ENCODE measurements at places on chromosomes 6 and 20.
A peak's percentile ranks its signal among the peaks of the same experiment; 100 is the strongest.

DNA sequence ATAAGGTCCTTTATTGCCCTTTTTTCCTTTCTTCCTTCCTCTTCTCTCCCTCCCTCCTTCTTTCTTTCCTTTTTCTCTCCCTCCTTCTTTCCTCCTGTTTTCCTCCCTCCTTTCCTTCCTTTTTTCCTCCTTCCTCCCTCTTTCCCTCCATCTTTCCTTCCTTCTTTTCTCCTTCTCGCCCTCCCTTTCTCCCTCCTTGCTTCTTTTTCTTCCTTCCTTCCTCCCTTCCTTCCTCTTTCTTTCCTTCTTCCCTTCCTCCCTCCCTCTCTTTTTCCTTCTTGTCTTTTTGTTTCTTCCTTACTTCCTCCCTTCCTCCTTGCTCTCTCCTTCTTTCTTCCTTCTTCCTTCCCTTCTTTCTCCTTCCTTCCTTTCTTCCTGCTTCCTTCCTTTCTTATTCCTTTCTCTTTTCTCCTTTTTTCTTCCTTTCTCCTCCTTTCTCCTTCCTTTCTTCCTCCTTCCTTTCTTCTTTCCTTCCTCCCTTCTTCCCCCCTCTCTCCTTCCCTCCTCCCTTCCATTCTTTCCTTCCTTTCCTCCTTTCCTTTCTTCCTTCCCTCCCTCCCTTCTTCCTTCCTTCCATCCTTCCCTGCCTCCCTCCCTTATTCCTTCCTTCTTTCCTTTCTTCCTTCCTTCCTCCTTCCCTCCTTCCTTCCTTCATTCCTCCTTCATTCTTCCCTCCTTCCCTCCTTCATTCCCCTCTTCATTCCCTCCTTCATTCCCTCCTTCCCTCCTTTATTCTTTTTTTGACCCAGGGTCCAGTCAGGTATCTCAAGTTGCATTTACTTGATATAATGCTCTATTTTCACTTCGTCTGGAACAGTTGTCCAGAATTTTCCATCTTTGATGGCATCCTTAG lies 11.7 kb upstream of the PHIP start:
- DNase-seq, result no peak

- DNase-seq, result no peak
These were observed 3.6 kb downstream of the ADISSP start for GRCh38 chr20:3763671-3764601.

DNA sequence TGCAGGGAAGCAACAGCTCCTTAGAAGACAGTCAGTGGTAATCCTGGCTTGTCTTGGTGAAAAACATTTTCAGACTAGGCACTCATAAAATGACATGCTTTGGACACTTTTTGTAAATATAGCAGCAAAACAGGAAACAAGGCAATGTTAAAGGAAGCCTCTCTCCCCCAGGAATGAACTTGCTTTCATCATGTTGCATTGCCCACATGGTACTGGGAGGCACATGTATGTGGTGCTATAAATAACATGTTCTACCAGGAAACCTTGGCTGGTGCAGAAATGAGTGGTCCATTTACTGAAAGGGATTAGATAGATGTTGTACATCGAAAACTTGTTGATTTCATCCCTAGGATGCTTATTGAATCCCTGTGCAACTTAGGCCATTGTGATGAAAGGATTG lies 121.4 kb upstream of the RREB1 start:
- DNase-seq, result no peak

DNA sequence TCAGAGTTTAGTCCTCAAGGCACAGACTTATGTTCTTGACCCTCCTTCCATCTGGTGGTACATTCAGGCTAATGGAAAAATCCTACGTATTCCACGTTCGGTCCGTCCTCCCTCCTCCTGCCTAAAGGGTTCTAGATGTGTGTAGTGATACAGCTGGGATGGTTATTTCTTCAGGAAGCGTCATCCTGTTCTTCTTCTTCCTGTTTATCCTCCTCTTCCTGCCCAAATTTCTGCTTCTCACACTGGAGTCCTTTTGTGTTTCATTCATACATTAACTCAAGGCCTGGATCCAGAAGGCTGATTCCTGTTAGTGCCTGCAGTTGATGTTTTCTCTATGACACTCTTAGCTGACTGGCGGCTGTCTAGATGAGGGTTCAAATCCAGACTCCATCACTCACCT lies 16.8 kb upstream of the UNC93A start:
- DNase-seq, result no peak

DNA sequence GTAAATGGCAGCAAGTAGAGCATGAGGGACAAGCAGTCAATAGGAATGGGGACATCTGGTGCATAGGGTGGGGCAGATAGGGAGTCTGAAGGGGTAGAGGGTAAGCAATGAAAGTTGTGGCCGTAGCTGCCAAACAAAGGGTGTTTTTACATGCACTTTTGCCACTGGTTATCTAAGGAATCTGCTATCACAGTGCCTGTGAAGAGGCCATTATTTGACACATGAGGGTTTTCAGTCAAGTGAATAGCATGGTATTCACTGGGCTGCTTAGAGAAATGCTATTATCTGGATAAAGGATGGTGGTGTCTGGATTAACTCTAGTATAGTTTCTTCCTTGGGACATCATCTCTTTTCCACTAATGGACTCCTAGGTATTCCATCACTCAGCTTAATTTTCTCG lies 118.2 kb downstream of the CARMIL1 start:
- no peak for DNase-seq

- no peak for DNase-seq
These were observed 325.6 kb upstream of the RUNX2 start for GRCh38 chr6:45002390-45003105.

DNA sequence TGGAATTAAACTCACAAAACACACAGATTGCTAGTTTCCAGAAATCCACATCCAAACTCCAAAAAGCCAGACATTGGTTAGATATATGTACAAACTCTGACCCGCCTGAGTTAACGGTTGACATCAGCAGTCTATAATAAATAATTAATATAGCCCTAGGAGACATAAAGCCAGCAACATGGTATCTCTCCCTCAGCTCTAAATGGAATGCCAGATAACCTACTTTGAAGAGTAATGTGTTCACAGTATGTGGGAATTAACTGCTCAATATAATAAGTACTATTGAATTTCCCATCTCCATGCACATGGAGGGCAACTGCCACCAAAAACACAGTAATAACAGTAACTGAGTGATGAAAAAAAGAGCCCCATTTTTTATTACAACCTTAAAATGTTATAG lies 383.2 kb downstream of the CD83 start:
- no peak for DNase-seq

- DNase-seq, result no peak
These were observed 86.4 kb upstream of the RIPOR2 start for GRCh38 chr6:25022140-25022553.

- peak; percentile 57 for DNase-seq
These were observed 69.0 kb downstream of the MOCS1 start for GRCh38 chr6:39865011-39865888.

DNA sequence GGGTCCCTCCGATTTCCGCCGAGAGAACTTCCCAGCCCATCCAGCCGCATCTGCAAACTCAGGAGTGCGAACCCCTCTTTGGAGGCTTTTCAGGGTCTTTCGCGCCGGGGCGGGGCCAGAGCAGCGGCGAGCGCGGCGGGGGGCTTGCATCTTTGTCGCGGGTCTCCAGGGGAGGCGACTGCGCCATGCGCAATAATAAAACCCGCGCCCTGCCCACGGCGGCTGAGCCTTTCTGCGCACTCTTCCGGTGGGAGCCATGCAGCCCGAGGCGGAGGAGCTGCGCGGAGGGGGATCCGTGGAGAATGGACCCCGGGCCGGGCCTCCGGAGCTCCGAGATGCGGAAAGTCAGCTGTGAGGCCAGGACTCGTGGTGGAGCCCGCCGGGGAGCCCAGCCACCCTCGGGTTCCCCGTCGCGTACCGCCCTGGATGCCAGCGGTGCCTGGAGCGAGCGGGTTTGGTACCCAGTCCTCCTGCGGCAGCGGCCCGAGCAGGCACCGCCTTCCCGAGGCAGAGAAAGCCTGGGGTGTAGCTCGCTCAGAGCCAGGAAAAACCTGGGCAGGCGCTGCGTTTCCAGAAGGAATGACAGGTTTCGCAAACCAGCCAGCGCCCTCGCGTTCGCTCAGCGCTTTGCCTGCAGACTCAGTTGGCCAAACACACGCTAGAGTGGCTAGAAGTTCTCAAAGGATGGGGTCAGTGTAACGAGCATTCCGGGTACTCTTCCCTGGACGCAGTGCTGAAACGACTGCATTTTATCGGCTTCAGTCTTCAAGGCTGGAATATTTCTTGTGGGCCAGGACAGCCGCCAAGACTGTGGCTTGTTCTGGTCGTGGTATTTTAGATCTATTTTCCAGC lies 1.2 kb downstream of the AKAP12 start:
- DNase-seq, result no peak

DNA sequence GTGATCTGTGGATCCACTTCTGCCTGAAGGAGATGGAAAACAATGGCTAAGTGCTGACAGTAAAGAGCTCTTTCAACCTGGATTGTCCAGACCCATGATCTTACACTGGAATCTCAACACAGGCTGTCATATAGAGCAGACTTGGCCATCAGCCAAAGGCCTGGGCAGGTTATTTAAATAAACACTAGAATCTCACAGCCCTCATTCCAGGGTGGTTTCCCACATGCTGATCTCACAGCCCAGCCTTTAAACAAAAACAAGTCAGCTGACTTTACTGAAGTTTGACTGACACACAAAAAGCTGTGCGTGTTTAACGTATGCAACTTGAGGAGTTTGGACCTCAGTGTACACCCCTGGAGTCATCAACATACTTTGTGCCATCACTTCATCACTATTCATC lies 28.4 kb downstream of the SYNDIG1 start:
- DNase-seq, result peak; percentile 6

DNA sequence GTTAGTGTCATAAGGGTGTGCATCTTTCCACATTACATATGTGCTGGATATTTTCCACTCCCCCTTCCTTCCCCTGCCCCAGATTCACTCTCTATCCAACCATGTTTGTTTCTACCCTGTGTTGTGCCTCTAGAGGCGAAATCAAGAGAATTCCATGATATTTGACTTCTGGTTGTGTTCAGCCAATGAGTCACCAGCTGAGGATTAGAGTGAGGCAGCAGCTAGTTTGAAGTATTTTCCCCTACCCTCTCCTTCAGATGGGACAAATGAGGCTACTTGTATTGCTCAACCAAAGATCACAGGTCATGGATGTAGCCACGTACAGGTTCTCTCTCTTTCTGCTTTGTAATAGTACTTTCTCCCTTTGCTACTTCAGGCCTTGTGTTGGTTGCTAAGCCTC lies 24.5 kb upstream of the OR2J2 start:
- DNase-seq, result no peak

DNA sequence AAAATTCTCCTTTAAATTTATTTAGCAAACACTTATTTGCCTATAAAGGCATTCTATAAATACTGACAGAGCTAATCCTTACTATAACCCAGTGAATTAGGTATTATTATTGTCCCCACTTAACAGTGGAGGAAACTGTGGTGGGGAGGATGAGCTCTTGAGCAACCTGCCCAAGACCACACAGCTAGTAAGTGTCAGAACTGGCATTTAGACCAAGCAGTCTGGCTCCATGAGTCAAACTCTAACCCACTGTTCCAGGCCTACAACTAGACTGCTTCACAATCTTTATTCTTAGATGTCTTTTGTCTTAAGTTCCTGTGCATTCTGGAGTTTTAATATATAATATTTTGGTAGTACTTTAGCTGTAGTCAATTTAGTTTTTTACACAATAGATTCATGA lies 530.8 kb downstream of the BCKDHB start:
- no peak for DNase-seq

GRCh38 chr6:29909985-29910384 lies 32.3 kb upstream of the HLA-A start:
- DNase-seq, result no peak

DNA sequence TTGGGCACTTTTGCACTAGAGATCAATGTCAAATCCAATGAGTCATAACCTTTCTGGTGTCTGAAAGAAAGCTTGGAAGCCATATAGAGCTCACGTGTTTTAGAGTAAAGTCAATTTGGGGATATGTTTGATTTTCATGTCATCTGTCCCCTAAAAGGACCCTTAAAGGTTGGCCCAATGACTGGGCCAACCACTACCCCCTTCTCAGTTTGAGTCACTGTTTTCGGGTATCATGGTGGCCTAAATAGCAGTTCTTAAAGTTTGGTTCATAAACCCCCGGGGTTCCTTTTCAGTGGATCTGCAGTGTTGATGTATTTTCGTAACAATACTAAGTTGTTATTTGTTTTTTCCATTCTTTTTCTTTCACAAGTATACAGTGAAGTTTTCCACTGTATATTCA lies 327.6 kb downstream of the PRL start:
- no peak for DNase-seq

DNA sequence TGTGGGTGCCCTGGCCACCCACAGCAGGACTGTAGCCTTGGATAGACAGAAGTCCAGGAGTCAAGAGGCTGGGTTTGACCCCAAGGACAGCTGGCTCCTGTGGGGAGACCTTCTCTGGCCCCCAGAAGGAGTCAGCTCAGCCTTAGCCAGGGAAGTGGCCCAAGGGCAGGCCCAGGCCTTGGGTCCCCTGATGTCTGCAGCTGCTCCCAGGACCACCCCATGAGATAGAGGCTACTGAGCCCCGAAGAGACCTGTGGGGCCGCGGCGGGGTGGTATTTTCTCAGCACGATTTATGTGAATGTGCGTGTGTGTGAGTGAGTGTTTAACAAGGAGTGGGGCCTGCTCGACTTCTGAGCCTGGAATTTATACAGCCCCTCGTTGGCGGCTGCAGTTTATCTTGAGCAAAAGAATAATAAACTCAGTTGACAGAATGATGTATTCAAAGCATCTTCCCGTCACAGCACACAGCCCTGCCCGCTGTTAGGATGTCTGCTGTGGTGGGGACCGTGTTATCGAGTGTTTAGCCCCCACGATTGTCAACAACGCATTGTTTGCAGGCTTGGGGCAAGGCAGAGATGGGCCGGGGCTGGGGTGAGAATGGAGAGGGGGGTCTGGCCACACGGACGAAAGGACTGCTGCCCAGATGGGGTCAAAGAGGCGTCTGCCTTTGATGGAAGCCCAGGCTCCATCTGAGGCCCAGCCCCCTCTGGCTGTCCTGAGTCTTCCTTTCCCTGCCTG lies 163.3 kb downstream of the VEGFA start:
- no peak for DNase-seq

DNA sequence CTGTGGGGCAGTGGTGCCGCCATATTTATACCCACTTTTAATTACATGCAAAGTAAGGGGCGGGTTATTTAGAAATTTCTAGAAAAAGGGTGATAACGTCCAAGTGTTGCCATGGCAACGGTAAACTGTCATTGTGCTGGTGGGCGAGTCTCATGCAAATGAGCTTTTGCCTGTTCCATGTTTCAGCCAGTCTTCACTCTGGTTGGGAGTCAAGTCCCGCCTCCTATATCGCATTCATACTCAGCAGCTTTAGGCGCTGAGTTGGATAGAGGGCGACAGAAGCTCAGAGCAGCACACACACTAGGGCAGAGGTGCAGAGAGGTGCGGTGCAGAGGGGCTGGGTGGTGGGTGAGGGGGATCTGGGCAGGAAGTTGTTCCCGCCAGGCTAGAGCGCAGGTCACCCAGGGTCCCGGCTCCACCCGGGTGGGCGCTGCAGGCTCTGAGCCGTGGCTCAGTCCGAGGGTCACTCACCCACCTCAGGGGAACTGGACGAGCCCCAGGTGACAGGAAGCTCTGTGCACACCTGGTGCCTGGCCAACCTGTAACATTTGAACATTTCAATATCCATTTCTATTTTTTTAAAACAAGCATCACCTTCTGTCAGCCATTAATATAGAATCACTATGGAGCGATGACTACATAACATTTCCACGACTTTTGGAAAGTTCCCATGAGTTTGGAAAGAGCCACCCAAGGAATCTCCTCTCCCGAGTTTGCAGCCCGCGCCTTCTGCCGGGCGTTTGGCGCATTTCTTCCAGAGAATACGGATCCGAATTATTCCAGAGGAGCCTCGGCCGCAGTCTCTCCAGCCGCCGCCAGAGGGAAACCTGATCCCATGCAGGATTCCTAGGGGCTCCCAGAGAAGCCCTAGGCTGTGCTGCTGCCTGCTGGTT lies 89.1 kb upstream of the PHACTR3 start:
- peak; percentile 15 for DNase-seq

GRCh38 chr20:44720621-44720996 lies 5.4 kb downstream of the CCN5 start:
- no peak for DNase-seq

Data from NAMALWA (cell line).